Putamen (tissue), 1 donor: ENCODE measurements at places on chromosomes 2 and 18.

GRCh38 chr2:60533101-60534051 is 20.1 kb downstream of the BCL11A start:
- DNase-seq: no peak

- no peak for DNase-seq
Observed at GRCh38 chr18:21761471-21762115, 21.0 kb downstream of the MIB1 start.

DNA sequence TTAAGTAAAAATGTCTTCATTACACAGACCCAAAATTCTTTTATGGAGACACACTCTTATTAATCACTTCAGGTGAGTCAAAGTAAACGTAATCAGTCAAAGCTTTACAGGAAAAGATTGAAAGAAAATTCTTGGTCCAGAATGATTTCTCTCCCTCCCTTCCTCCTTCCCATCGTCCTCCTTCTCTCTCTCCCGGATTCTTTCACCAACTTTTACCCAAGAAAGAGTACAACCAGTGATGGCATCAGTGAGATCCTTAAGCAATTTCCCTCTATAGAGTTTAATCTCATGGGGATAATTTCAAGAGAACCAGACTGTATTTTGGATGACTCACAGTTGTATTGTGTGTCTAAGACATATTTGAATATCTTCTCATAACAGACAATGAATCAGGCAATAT is 258.1 kb downstream of the ALK start:
- DNase-seq: no peak

DNA sequence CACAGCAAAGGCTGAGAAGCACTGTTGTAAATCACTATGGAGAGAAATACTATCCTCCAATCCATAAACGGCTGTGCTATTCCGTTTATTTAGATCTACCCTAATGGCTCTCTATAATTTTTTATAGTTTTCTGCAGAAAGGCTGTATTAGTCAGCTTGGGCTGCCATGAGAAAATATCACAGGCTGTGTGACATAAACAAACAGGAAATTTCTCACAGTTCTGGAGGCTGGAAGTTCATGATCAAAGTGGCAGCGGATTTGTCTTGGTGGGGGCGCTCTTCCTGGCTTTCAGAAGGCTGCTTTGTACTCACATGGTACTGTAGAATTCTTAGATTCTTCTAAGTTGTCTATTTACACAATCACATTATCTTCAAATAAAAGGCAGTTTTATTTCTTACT is 44.1 kb downstream of the C1D start:
- DNase-seq: no peak

- no peak for DNase-seq
Observed at GRCh38 chr2:23826771-23827170, 100.2 kb downstream of the ATAD2B start.

GRCh38 chr18:2168022-2168421 is 403.3 kb downstream of the METTL4 start:
- DNase-seq: no peak

- no peak for DNase-seq
Observed at GRCh38 chr18:48295586-48296311, 113.4 kb downstream of the ZBTB7C start.

- DNase-seq: no peak
Observed at GRCh38 chr2:85907671-85908157, 18.9 kb upstream of the ST3GAL5 start.

GRCh38 chr18:34482204-34482603 is 227.9 kb upstream of the DTNA start:
- no peak for DNase-seq

- DNase-seq: peak; percentile 97
Observed at GRCh38 chr2:73736855-73737779, at the start of gene TPRKB. TSS of gene TPRKB (minus strand) at chr2:73737345. CDS start at chr2:73734569, 2,776 bp downstream.

GRCh38 chr2:173353556-173353955 is 1.1 kb upstream of the CDCA7 start:
- DNase-seq: no peak

- no peak for DNase-seq
Observed at GRCh38 chr18:56109757-56110156, 521.8 kb upstream of the TCF4 start.

DNA sequence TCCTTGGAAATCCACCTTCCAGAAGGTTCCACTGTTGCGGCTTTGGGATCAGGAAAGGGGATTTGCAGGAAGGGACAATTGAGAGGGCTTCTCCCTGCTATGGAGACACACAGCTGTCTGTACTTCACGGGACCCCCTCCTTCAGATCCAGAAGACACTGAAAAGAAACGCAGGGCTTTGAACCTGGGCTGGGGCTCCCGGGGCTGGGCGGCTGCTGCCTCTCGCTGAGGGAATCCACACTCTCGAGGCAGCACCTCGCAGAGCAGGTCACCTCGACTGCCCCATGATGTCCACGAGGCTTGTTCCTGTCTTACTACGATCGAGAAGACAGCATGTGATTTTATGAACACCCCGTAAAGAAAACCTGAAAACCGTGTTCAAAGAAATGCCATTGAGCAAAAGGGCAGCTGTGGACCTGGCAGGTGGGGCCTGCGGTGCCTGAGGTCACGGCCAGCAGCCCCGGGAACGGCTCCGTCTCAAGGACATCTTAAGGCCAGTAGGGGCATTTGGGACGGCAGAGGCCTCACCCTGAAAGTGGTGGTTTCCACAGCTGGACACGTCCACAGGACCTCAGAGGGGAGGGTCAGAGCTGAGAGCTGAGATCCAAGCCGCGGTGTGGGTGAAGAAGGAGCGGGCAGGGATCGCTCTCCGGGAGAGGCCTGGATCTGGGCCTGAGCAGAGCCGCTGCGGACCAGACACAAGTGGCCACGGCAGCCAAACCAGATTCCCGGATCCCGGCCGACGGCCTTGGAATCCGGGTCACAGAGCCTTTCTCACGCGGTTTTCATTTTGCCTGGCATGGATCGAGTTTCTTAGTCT is 165.7 kb downstream of the RTP5 start:
- DNase-seq: no peak

DNA sequence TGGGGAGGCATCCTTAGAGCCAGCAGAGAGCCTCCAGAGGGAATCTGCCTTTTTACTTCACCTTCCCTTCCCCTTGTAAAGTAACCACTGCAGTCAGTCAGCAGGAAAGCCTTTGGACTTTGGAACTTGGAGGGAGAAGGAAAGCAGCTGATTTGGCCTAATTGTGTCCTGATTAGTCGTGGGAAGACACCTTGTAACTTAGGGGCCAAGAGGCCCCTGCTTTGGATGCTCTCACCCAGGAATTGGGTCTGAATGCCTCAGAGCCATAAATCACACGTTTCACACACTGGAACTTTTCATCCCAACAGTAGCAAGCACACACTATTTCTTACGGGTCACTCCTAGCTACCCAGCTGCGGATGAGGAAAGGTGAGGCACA is 81.0 kb upstream of the PPM1B start:
- DNase-seq: no peak

DNA sequence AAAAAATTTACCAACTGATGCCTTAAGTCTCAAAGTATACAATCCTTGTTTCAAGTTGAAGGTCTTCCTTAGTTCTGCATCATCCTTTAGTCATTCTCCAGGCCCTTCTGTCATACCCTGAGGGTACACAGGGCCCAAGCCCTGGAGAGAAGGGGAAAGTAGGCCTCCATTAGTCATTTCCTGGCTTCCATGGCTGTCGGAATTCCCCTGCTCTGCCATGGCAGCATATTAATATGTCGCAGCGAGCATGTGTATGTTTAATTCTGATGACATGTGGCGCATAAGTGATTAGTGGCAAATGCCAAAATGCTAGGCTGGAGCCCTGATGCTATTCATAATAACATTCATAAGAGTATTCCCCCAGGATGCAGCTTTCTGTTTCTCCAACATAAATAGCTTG is 22.1 kb downstream of the GPR39 start:
- no peak for DNase-seq

DNA sequence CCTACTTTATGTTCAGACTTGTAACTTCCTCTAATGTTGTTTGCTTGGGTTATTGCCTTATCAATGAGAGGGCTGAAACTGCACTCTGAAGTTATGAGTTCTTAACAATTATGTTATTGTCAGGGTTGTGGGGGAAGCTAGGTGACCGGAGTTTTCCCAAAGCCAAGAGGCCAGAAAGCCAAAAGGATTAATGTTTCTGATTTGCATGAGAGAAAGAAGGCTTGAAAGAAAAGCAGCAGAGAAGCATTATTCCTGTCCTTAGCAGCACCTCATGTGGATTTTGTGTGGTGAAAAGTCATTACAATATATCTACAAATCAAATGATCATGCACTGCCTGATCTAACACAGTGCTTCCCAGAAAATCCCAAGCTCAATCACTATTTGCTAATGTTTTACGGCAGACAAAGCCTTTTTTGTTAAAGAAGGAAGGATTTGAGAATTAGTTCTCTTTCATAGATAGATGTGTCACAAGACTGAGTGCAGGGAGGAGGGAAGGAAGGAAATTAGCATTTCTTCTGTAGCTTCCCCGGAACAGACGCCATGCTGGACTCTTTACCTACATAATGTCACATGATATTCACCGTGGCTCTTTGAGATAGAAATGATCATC is 203.2 kb downstream of the ALK start:
- no peak for DNase-seq

GRCh38 chr2:232873292-232873908 is 3.3 kb downstream of the SNORC start:
- no peak for DNase-seq

DNA sequence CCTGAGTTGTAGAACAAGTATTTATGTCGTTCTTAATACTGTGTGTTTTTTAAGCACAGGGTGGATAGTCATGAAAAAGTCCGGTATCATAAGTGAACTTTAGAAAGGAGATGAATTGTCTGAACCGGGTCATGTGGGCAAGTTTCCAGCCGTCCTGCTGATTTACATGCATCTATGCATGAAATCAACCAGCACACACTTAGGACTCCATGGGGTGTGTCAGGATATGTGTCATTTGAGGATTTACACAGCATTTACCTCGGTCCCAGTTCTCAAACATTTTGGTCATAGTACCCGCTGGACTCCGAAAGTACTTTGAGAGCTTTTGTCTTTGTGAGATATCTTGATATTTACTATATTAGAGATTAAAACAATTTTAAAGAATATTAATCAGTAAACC is 47.5 kb upstream of the TWSG1 start:
- no peak for DNase-seq

DNA sequence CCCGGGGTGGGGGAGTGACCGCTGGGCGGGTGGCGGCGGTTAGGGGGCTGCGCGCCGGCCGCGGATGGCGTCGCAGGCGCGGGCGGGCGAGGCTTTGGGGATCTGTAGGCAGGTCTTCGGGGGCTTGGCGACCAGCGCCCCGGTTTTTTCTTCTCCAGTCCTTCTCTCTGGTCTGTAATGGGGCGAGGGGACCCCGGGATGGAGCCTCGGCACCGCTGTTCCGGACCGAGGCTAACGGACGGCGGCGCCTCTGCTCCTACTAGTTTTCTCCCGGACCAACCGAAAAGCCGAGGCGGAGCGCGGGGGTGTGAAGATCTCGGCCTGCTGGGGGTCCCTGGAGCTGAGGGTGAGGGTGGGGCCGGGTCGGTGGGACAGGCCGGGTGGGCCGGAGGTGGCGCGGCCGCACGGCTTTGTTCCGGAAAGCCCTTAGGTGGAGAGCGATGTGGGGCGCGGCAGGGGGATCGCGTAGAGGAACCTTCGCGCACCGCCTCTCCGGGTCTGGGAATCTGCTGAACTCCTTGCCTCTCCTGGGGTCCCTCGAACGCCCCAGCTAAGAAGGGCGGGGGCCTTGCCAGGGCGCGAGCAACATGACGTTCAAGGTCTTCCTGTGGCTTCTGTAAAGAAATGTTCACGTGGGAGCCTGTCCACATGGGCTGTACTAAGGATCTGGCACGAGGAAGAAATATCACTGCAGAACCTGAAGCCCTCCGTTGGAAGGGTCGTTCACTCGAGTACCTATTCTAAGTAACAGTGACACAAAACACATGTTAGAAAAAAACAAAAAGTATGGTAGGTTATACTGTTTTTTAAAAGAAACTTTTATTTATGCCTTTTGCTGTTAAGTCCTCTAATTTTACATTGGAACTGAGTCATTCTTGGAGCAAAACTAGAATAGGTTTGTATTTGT is 861 bp downstream of the SLC39A10 start:
- peak; percentile 59 for DNase-seq

- no peak for DNase-seq
Observed at GRCh38 chr2:240916571-240917008, 10.5 kb downstream of the CROCC2 start.

- no peak for DNase-seq
Observed at GRCh38 chr18:57864615-57865121, 61.6 kb upstream of the ATP8B1 start.

- no peak for DNase-seq
Observed at GRCh38 chr18:77079954-77080682, 52.5 kb downstream of the MBP start.

GRCh38 chr2:28475088-28475595 is 20.7 kb upstream of the PLB1 start:
- no peak for DNase-seq

DNA sequence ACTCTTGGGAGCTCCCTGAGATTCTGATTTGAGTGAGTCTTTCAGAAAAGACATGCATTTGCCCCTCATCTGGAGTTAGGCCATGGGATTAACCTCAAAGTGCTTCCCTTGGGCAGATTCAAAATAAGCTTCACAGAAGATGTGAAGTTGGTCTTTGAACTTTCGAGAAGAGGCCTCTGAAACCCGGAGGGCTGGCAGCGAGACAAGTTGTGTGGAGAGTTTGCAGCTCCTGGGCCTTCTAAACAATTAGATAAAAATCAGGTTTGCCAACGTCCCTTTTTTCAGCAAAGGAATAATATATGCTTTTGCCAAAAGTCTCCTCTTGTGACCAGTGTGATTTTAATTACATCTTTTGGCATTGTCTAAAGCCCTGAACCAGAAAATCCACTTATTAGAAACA is 489.7 kb downstream of the SOX11 start:
- no peak for DNase-seq

DNA sequence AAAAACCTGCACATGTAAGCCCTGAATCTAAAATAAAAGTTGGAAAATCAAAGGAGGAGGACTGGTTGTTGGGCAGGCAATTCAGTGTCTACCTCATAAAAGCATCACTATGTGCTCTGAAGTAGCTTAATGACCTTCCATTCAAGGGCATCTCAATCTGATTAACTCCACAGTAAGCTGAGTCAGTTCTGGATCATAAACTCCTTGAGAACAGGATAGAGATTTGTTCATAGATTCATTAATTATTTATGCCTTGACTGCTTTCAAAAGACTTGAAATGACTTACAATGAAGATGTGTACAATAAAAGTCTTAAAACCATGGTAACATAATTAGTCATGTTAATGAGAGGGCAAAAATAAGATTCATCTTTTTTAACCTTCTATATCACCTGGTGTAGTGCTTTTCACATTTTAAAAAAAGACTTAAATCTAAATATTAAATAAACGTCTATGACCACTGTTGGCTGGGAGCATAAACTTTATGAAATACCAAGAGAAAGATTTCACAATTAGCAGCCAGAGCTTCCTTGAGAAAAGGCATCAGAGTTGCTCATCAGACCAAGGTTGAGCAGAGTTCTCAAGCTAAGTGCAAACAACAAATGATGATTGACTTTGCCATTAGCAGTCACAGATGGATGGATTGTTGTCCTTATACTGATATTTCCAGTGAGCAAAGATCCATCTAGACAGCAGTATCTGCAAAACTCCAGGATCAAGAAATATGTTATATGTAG is 237.3 kb upstream of the THUMPD2 start:
- no peak for DNase-seq

- no peak for DNase-seq
Observed at GRCh38 chr2:18516112-18516511, 44.3 kb downstream of the RDH14 start.

- DNase-seq: no peak
Observed at GRCh38 chr2:61181382-61182058, 19.5 kb downstream of the C2orf74 start.

GRCh38 chr18:8084160-8084559 is 517.0 kb downstream of the PTPRM start:
- DNase-seq: no peak
